ENCODE measurements at places on chromosomes 11 and 22.

GRCh38 chr11:10323793-10324170, 18.9 kb downstream of the ADM start:
- DNase-seq = no peak

DNA sequence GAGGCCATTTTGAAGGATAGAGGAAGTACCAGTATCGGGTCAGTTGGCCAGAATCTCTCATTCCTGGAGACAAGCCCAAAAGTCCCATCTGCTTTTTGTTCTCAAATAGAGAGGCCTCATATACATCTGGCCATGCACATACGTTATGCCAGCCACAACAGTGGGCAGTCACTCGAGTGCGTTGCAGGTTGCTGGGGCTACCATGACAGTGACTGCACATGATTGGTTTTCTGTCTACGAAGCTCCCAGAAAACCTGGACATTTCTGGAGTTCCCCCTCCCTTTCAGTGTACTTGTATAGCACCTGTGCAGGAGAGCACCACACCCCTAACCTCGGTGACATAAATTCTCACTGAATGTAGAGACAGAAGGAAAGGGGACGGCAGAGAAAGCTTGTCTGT, 62.1 kb downstream of the C22orf31 start:
- no peak for DNase-seq

DNA sequence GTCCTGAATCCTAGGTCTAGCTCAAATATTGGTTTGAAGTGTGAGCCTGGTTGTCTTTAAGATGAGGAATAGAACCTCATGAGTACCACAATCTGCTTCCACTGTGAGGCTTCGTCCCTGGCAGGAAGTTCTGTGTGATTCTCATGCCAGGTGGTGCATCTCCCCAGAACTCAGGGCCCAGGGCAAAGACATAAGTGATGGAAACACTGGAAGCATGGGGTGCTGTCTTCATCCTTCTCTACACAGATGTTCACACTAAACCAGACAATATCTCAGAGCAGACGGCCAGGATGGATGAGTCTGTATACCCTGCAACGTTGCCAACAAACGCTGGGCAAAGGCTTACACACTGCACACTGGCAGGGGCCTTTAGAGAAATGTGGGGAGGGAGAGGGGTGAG, 475.9 kb upstream of the B3GAT1 start:
- DNase-seq = no peak

- no peak for DNase-seq
These were observed 12.4 kb upstream of the DAGLA start for GRCh38 chr11:61667684-61668305.

DNA sequence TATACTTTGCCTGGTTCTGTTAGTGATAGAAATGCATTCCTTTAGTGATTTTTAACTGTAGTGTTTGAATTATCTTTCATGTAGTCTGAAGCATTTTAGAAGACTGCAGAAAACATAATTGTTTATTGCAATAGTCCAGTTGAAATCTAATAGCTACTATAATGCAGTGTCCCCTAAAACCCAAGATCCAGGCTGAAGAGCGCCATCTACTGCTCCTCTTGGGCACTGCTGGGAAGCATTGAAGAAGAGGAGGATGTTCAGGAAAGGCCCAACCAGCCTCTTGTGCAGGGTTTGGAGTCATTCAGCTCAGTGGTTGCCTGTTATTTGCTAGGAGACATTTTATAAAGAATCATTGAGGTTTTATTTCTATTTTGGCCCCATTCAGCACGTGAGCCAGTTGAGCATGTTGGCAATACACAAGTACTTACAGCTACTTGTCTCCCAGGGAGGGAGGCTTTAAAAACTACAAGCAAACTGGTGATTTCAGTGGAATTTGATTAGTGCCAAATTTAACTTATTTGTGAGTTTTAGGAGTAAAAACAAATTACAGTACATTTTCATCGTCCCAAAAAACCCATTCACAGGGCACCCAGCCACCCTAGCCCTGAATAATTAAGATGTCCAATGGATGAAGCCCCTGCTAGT, 74.9 kb upstream of the HORMAD2 start:
- peak; percentile 74 for DNase-seq

- DNase-seq = peak; percentile 74
These were observed 1252.7 kb downstream of the BRD1 start for GRCh38 chr22:48574776-48575617.

DNA sequence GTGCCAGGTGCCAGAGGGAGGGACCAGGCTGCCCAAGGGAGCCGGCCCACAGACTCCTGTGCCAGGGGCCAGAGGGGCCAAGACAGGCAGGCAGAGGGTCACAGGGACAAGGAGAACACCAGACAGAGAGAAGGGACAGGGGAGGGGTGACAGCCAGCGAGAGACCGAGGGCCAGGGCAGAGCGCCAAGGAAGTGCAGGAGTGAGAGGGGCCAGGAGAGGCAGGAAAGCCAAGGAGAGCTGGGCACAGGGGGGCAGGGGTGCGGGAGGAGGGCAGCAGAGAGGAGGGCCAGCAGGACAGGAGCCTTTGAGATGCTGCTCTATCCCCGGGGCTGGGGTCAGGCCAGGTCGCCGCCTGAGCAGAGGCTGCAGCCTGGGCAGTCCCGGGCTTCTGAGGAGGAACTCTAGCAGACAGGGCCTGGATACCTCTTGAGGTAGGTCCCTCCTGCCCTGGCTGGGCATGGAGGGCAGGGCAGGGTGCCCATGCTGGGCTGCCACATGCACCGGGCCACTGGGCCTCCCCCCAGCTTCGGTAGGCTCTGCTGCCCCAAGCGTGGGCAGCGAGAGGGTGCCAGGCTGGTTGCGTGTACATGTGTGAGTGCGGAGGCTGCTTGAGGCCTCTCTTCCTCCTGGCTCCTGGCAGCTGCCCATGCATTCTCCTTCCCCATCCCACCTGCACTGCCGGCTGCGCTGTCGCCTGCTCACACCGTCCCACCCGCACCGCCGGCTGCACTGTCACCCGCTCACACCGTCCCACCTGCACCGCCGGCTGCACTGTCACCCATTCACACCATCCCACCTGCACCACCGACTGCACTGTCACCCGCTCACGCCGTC, 12.2 kb downstream of the LSP1 start:
- DNase-seq = no peak

GRCh38 chr22:30041881-30042280, 38.4 kb upstream of the HORMAD2 start:
- DNase-seq = no peak

GRCh38 chr11:128632141-128632791, 44.9 kb upstream of the ETS1 start:
- peak; percentile 31 for DNase-seq

GRCh38 chr22:37815593-37815992, 7.6 kb upstream of the GALR3 start:
- DNase-seq = no peak

DNA sequence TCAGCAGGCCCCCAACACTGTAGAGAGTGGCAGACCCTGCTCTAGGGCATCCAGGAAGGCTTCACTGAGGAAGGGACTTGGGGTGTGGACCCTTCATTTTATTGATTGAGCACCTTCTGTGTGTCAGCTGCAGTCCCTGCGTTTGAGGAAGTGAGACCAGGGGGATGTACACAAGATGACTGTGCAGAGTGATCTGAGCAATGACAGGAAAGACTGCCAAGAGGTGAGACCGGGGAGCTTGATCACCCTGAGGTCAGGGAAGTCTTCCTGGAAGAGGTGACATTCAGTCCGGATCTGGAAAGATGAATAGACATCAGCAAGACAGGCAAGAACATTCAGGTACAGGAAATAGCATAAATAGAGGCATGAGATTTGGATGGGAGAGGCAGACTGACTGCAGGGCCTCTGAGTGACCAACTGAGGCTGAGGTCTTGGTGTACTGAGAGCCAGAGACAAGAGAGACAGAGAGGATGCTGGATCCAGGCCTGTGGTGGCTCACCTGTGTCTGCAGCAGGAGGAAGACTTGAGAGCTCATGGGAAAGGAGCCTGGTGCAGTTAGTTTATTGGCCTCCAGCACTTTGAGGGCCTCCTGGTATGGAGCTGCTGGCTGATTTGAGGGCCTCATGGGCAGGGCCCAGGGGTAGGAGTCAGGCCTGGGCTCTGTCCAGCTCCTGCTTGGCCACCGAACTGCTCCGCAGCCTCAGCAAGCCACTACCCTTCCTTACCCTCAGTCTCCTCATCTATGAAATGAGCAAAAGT, 5.2 kb downstream of the DGAT2 start:
- DNase-seq = no peak

- DNase-seq = peak; percentile 40
These were observed 14.8 kb downstream of the EXT2 start for GRCh38 chr11:44110231-44110679.

GRCh38 chr11:108093128-108093904, 28.1 kb upstream of the ACAT1 start:
- no peak for DNase-seq

DNA sequence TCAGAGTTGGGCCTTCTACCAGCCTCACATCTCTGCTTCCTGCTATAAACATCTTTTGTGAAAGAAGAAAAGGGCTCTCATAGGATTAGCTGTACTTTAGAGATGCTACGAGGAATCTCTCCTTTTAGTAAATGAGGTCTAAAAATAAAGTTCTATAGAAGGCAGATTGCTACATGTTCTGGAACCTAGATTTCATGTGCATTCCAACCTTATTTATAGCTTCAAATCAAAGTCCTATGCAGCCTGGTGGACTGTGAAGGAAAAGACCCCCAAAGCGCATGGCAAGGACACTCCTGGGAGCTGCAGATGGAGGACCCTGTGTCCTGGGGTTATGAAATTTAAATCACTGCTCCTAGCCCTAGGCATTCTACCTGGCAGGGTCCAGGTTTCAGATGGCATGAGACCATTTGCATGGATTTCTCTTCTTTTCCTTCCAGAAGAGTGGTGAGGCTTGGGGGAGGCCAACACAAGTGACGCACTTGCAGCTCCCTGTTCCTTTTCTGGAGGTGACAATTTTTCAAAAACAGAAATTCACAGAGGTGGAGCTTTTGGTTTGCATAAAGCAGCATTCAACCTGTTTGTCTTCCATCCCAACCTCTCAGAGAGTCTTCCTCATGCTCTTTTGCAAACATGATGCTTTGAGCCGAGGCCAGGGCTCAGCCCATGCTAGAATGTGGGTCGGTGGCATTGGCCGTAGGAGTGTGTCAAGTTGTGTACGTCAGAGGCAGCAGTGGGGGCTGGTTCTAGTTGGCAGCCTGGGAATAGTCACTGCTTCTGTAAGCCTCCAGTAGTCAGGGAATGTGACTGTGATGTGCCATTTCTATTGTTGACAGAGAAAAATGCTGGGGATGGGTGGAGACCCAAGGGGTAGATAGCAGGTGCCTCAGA, 6.3 kb downstream of the CRY2 start:
- DNase-seq = no peak

GRCh38 chr11:21710809-21711208, 482.1 kb upstream of the ANO5 start:
- no peak for DNase-seq

DNA sequence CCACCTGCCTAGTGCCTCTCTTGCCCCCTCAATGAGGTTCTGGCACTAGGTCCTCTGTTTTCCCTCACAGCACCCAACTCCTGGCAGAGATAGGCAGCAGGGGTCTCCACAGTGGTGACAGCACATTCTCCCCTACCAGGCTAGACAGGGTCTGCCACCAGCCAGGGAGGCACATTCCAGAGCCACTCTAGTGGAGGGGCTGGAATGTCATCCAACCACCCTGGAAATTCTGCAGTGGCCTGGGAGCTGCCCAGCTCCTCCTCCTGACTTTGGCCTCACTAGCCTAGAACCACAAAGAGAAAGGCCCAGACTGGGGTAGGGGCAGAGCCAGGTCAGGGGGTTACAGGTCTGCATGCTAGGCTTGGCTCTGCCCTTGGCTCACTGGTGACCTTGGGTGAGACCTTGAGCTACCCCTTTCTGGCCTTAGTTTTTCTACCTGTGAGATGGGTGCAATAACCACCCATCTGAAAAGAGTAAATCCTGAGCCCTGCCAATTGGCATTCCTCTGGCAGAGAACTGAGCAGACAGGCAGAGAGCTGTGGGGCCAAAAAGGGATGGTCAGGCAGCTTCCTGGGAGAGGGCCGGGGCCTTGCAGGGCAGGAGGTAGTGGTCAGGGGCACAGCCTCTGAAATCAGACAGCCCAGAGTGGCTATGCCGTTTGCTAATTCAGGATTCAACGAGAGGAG, 7.1 kb downstream of the P2RY2 start:
- DNase-seq = no peak

GRCh38 chr11:129312730-129313503, 62.7 kb upstream of the BARX2 start:
- no peak for DNase-seq

GRCh38 chr11:108967571-108967970, 302.7 kb downstream of the DDX10 start:
- DNase-seq = no peak

DNA sequence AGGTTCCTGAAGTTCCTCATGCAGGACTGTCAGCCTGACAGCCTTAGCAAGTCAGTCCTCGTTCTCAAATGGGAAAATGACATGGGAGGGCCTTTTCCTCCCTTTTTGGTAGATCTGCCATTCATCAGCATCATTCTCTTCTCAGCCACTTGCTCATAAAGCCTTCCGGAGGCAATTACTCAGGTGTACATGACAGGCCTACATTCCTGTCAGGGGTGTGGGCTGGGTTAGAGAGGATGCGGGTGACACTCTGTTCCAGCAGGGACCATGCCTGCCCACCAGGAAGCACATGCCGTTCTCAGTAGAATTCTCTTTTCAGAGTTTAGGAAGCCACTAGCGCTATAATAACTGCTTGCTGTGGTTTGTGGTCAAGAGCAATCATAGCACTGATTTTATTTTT, 24.2 kb upstream of the ANKK1 start:
- no peak for DNase-seq

DNA sequence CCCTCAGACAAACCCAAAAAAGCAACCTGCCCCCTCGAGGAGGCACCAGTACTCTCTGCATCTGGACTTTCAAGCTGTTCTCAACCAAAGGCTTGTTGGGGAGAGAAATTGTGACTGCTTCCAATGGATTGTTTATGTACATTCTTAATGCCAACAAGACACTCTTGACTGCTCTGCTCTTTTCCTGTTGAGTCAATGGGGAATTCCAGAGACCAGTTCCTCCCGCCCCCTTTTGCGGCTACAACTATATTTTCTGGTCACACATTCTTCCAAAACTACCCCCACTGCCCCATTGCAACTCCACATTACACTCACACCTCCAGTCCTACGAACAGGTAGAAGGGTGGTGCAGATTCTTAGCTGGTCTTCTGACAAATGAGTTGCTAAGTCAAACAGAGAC, 187.0 kb downstream of the DSCAML1 start:
- DNase-seq = no peak

- no peak for DNase-seq
These were observed 5.2 kb downstream of the SBF1 start for GRCh38 chr22:50469377-50470305.

- no peak for DNase-seq
These were observed 76.2 kb upstream of the TOP3B start for GRCh38 chr22:22058633-22059290.

- no peak for DNase-seq
These were observed 13.1 kb downstream of the POU2AF1 start for GRCh38 chr11:111365722-111366559.

GRCh38 chr22:44398856-44399837, 86.4 kb upstream of the SHISAL1 start:
- DNase-seq = no peak

GRCh38 chr22:48715511-48715910, 1112.2 kb downstream of the BRD1 start:
- DNase-seq = no peak

- no peak for DNase-seq
These were observed 139.3 kb downstream of the FEZ1 start for GRCh38 chr11:125356797-125357196.
